ENCODE measurements at places on chromosomes 12 and 14. TPM values are rescaled to one million over a fixed set of nuclear protein-coding genes. Genes with fewer than 3 reads are reported as not detected.

PLEKHD1 gene
- total RNA-seq: not detected

SLC7A7 gene
- total RNA-seq: 4.1 TPM

CLEC2B gene
- total RNA-seq: 9.2 TPM

GLIPR1L1 gene
- not detected for total RNA-seq

NPAS3 gene
- 0.18 TPM for total RNA-seq

GPR162 gene
- 7.0 TPM for total RNA-seq

NDRG2 gene
- 14.7 TPM for total RNA-seq

ADCY4 gene
- total RNA-seq: 1.8 TPM

CLIP1 gene
- total RNA-seq: 19.9 TPM

RASSF9 gene
- 1.6 TPM for total RNA-seq

KRT79 gene
- not detected for total RNA-seq

MGP gene
- 259 TPM for total RNA-seq

OR6C74 gene
- total RNA-seq: not detected

P2RX7 gene
- total RNA-seq: not detected

NR1H4 gene
- not detected for total RNA-seq

PTPN6 gene
- under 0.01 TPM for total RNA-seq

ABCD2 gene
- not detected for total RNA-seq

ACSM4 gene
- total RNA-seq: not detected

KANSL2 gene
- 52.3 TPM for total RNA-seq

KLHDC1 gene
- 2.6 TPM for total RNA-seq

NFE2 gene
- total RNA-seq: 1.6 TPM

RILPL2 gene
- 6.5 TPM for total RNA-seq

CD4 gene
- 2.6 TPM for total RNA-seq

LRRC23 gene
- total RNA-seq: 8.1 TPM

KCNMB4 gene
- 9.2 TPM for total RNA-seq

ACOT6 gene
- not detected for total RNA-seq

GPR84 gene
- not detected for total RNA-seq

DBX2 gene
- total RNA-seq: not detected
